Smooth muscle cell of bladder (primary cell): ENCODE measurements at places on chromosomes 12 and 14. TPM values are rescaled to one million over a fixed set of nuclear protein-coding genes. Genes with fewer than 3 reads are reported as not detected.

Gene BATF
- total RNA-seq, result not detected in 2 replicates

Gene NEUROD4
- not detected in 2 replicates for total RNA-seq

Gene CIROP
- under 0.01 and 0.18 TPM in 2 replicates for total RNA-seq

Gene FSCB
- not detected in 2 replicates for total RNA-seq

Gene GPR162
- total RNA-seq, result 2.8 and 3.0 TPM in 2 replicates

Gene KLRC2
- total RNA-seq, result not detected in 2 replicates

Gene PNP
- total RNA-seq, result 11.4 and 14.3 TPM in 2 replicates

Gene MFAP5
- 20.3 and 95.2 TPM in 2 replicates for total RNA-seq

Gene GLTP
- total RNA-seq, result 51.2 and 58.2 TPM in 2 replicates

Gene EP400
- total RNA-seq, result 5.1 and 7.3 TPM in 2 replicates

Gene LRRC10
- total RNA-seq, result under 0.01 TPM in 1 of 2 replicates, not detected in the other

Gene RAPGEF3
- 1.00 and 2.1 TPM in 2 replicates for total RNA-seq

Gene ANKRD33
- total RNA-seq, result 0.09 TPM in 1 of 2 replicates, not detected in the other

Gene COCH
- total RNA-seq, result 0.14 and 0.18 TPM in 2 replicates

Gene P2RX7
- total RNA-seq, result 0.65 and 1.7 TPM in 2 replicates

Gene LTB4R
- total RNA-seq, result 0.71 and 1.9 TPM in 2 replicates

Gene SLC24A4
- total RNA-seq, result not detected in 2 replicates

Gene HOXC13
- total RNA-seq, result not detected in 2 replicates

Gene EML1
- total RNA-seq, result 62.0 and 77.8 TPM in 2 replicates

Gene MUCL1
- total RNA-seq, result not detected in 2 replicates

Gene DPF3
- 1.3 and 2.4 TPM in 2 replicates for total RNA-seq

Gene ANG
- total RNA-seq, result 5.1 and 10.4 TPM in 2 replicates

Gene CLEC9A
- total RNA-seq, result not detected in 2 replicates

Gene CLEC1A
- total RNA-seq, result 0.09 TPM in 1 of 2 replicates, not detected in the other
